ENCODE measurements at places on chromosomes 5 and 9. TPM values are rescaled to one million over a fixed set of nuclear protein-coding genes. Genes with fewer than 3 reads are reported as not detected.

PANK3 gene
- polyA plus RNA-seq: 12.3 TPM

MRPS27 gene
- 39.5 TPM for polyA plus RNA-seq

MCTP1 gene
- polyA plus RNA-seq: 10.5 TPM

SPEF2 gene
- 3.7 TPM for polyA plus RNA-seq

PCDHA1 gene
- 0.03 TPM for polyA plus RNA-seq

CDH6 gene
- polyA plus RNA-seq: 3.9 TPM

PRUNE2 gene
- polyA plus RNA-seq: 181 TPM

IL5 gene
- not detected for polyA plus RNA-seq

DMRT2 gene
- 0.10 TPM for polyA plus RNA-seq

PCDH1 gene
- polyA plus RNA-seq: 22.5 TPM

DNAJA1 gene
- 84.0 TPM for polyA plus RNA-seq

TRAF1 gene
- polyA plus RNA-seq: 5.3 TPM

GKAP1 gene
- polyA plus RNA-seq: 8.3 TPM

MUSK gene
- polyA plus RNA-seq: 2.8 TPM

FLT4 gene
- polyA plus RNA-seq: 8.4 TPM

TXNDC8 gene
- not detected for polyA plus RNA-seq

TENT4A gene
- polyA plus RNA-seq: 13.0 TPM

PCDHA13 gene
- 0.18 TPM for polyA plus RNA-seq

GLRA1 gene
- polyA plus RNA-seq: not detected

PELO gene
- 38.0 TPM for polyA plus RNA-seq

CYLC2 gene
- not detected for polyA plus RNA-seq

PCDHB14 gene
- 8.2 TPM for polyA plus RNA-seq

PCDHB7 gene
- polyA plus RNA-seq: 2.6 TPM

All from urinary bladder (tissue), 4 donors.